ENCODE measurements at places on chromosomes 7 and 10.

DNA sequence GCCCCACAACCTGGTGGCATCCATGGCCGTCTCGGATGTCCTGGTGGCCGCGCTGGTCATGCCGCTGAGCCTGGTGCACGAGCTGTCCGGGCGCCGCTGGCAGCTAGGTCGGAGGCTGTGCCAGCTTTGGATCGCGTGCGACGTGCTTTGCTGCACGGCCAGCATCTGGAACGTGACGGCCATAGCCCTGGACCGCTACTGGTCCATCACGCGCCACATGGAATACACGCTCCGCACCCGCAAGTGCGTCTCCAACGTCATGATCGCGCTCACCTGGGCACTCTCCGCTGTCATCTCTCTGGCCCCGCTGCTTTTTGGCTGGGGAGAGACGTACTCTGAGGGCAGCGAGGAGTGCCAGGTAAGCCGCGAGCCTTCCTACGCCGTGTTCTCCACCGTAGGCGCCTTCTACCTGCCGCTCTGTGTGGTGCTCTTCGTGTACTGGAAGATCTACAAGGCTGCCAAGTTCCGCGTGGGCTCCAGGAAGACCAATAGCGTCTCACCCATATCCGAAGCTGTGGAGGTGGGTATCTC is 1.1 kb downstream of the HTR5A start:
- DNase-seq, result no peak

DNA sequence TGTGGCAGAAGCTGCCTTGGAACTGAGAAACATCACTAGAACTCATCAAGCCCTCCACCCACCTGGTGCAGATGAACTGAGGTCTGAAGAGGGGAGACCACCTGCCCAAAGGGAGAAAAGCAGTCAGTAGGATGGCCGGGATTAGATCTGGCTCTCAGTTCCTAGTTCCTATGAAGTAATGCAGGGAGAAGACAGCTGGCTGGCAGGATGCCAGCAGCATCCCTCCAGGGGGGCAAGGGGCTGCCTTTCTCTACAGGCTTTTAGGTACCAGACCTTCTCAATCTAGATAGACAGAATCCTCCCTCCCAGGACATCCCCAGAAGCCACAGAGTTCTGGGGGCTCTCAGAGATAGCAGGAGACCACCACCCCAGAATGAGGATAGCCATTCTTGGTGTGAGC is 7.8 kb downstream of the CRHR2 start:
- DNase-seq, result no peak

- DNase-seq, result no peak
Measured at GRCh38 chr7:93828260-93828659, 62.3 kb downstream of the TFPI2 start.

DNA sequence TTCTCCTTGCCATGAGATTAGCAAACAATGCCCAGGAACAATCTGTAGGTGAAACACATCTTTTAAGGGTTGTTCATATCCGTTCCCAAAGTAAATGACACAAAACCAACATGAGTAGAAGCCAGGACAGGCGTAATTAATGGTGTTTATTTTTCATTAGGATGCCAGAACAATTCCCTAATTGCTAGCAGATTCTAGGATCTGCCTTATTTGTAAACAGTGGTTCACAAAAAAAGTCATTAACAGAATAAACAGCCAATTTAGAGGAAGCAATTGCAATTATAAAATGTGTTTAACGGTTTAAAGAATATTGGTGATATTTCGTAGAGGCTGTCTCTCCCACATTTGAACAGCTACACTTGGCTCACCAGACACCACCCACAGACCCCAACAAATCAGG is 250.6 kb upstream of the GPR26 start:
- DNase-seq, result no peak

- no peak for DNase-seq
Measured at GRCh38 chr7:22564511-22565045, 64.6 kb upstream of the STEAP1B start.

GRCh38 chr7:30681815-30682211 is 443 bp downstream of the CRHR2 start:
- DNase-seq, result no peak

DNA sequence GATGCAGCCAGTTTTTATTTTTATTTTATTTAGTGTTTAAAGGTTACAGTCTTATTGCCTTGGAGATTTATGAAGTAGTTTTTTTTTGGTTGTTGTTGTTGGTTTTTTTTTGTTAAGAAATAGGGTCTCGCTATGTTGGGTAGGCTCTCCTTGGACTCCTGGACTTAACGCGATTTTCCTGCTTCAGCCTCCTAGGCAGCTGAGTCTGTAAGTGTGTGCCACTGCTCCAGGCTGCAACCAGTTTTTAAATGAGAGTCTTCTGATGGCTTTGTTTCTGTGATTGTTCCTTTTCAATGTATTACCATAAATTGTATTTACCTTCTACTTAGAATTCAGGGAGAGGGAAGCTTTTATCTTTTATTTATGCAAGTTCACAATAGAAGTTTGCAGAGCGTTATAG is 62.8 kb downstream of the BICC1 start:
- DNase-seq, result no peak
